Heart right ventricle (tissue), 16 donors: ENCODE measurements at places on chromosomes 12 and 14. TPM values are rescaled to one million over a fixed set of nuclear protein-coding genes. Genes with fewer than 3 reads are reported as not detected.
A peak's percentile ranks its signal among the peaks of the same experiment; 100 is the strongest.

DNA sequence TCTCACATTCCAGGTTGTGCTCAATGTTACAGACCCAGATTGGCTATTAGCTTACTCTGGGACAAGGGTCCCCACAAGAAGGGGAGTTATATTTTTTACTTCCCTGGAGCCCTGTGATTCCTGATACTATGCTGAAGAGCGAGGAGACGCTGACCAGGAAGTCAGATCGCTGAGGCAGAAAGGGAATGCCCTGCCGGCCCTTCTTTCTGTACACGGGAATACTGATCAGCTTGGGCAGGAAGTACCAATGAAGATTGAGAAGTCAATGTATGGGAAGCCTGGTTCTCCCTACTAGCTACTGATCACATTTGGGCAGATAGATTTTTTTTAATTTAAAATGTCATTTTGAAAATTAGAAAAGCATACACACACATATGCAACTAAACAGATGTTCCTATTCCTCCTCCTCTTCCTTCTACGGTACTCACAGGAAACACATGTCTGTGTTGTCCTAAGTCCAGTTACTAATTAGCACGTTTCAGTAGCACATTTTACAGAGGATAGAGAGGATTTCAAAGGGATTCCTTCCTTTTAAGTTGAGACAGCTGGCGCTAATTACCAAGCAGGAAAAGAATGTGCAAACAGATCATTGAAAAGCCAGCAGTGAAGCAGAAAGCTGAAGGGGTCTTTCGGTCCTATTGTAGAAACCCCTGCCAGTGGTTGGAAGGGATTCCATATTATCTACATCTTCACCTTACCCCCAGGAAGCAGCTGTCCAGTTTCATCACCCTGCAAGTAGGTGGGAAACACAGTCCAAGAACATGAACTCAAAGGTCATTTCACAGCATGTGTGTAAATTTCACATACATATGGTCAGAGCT is 292.4 kb downstream of the DUSP6 start:
- no peak for DNase-seq
- H3K36me3 ChIP-seq = no peaks in the 10 kb centered on the region
- H3K27ac ChIP-seq = no peak overlapping the region

DNA sequence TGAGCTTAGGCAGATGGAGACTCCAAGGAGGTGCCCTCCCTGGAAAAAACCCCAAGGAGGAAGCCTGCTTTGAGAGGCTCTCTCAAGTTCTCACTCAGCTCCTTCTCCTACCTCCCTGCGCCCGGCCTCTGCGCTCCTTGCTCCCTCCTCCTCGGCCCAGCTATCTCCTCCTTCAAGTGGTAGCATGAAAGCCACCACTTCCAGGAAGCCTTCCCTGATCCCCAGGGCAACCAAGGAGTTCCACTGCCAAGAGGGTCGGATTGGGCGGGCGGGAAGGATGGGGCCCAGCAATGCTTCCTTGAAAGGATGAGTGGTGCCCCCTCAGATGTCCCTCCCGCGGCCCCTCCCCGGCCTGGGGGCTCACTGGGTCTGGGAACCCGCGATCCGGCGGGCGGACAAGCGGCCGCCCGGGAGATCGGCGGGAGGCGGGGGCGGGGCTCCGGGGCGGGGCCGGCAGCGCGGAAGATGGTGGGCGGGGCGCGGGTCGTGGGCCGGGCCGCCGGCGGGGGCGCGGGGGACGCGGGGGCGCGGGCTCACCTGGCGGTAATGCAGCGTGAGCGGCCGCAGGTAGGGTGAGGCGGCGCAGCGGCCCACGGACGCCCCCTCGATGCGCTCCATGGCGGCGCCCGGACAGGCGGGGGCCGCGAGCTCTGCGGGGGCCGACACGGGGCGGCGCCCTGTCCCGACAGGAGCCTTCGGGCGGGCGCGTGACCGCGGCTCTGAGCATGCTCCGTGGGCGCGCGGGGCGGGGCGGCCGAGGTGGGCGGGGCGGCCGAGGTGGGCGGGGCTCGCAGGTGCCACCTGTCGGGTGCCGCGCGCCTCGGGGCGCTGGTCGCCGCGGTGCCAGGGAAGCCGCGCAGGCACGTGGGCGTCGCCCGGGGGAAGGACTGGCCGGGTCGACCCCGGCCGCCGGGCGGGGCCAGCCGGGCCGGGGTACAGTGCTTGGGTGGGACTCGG is at the start of gene NUDT14:
Gene NUDT14 (minus strand): TSS at position 721 of the 957 bp plus-strand sequence. CDS start 103 bp downstream, at position 618.
- H3K4me1 ChIP-seq = peaks cover 25% of the 10 kb centered on the region
- H3K4me3 ChIP-seq = peak within 1 kb of the TSS; percentile 60
- peak; percentile 77 for DNase-seq

GRCh38 chr12:87935216-87935615 is 94.0 kb downstream of the C12orf50 start:
- H3K4me1 ChIP-seq = no peaks in the 10 kb centered on the region
- H3K27me3 ChIP-seq = no peaks in the 10 kb centered on the region
- no peak for DNase-seq
- no peaks in the 10 kb centered on the region for H3K36me3 ChIP-seq
- H3K27ac ChIP-seq = no peak overlapping the region

DNA sequence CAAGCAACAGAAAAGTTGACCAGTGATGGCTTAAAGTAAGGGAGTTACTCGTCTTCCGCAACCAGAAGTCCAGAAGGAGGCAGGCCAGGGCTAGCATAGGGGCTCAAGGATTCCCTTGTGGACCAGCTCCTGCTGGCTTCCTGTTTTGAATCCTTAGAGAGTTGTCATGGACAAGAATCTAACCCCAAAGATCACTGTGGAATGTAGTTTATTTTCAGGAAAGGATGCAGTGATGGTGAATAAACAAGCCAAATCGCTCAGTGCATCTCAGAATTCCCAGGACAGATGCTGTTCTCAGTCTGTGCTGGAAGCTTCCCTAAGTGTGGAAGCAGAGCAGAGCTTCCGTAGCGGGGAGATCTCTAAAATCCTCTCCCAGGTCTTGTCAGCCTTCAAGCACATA is 311.3 kb downstream of the C12orf75 start:
- DNase-seq = peak; percentile 41
- no peaks in the 10 kb centered on the region for H3K4me1 ChIP-seq
- no peak overlapping the region for H3K4me3 ChIP-seq
- no peak overlapping the region for H3K27ac ChIP-seq
- H3K27me3 ChIP-seq = no peaks in the 10 kb centered on the region

DNA sequence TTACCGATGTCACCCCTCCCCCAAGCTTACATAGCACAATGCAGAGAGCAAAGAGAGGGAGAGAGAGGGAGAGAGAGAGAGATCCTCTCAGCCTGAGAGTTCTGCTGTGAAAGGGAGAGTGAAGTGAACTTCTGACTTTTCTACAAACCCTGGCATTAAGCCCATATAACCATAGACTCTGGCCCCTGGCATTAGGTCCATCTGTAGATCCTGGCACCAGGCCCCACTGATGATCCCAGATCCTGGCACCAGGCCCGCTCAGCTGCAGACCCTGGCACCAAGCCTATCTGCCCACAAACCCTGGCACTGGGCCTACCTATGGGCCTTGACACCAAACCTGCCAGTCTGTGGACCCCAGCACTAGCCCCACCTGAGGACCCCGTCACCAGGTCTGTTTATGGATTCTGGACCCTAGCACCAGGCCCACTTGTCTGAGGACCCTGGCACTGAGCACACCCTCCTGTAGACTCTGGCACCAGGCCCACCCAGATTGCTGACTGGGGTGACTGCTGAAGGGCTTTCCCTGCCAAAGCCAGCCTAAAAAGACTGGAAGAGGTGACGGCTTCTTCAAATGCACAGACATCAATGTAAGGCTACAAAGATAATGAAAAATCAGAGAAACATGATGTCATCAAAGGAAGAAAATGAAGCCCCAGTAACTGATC is 14.5 kb upstream of the KRT83 start:
- H3K27me3 ChIP-seq = no peaks in the 10 kb centered on the region
- DNase-seq = no peak
- no peak overlapping the region for H3K27ac ChIP-seq
- no peaks in the 10 kb centered on the region for H3K4me1 ChIP-seq
- no peak overlapping the region for H3K4me3 ChIP-seq
- no peaks in the 10 kb centered on the region for H3K36me3 ChIP-seq

DNA sequence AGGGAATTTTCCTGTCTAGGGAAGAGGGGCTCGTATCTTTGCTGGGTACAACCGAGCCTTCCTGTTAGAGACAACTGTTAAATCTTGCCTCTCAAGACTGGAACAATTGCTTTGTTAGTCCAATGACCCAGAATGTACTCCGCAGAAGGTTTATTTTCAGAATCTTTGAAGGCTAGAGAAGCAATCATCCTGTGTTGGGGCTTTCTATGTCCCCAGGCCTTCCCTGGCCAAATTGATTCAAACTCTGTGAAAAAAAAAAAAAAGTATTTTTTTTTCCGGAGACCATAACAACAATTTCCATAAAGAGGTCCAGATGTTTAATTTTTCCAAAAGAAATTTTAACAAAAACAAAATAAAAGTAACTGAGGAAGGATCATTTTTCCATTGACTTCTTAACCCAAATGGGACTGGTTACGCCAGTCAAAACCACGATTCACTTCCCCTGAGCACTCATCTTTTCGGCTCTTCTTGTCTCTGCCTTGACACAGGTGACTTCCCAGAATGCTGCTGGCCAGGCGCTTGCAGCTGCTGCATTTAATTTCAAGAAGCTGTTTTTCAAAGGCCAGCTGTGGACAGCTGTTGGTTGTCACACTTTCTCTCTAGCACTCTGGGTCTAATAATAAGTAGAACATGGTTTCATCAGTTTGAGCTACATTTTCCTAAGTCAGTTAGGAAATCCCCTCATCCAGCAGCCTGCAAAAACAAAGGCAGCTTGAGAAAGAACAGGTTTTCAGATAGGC is 81.6 kb upstream of the MANSC4 start:
- H3K27me3 ChIP-seq = no peaks in the 10 kb centered on the region
- H3K4me3 ChIP-seq = no peak overlapping the region
- H3K36me3 ChIP-seq = no peaks in the 10 kb centered on the region
- DNase-seq = peak; percentile 27

DNA sequence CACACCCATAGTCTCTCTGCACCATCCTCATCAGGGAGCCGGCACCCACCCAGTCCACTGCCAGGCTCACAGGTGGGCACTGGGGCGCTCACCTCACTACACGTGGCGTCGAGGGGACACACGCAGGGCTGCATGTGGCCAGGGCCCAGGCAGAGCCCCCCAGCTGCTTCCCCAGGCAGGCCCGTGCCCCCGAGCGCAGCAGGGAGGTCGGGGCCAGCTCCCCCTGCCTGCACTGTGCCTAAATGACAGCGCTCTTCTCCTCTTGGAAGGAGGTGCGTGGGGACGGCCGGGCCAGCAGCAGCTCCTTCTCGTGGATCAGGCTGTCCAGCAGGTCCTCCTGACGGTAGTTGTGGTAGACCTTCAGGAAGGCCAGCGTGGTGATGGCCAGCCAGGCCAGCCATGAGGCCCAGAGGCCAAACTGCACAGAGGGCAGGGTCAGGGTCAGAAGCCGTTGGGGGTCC is 11.3 kb downstream of the TMEM179 start:
- DNase-seq = peak; percentile 13
- H3K4me1 ChIP-seq = no peaks in the 10 kb centered on the region

GRCh38 chr14:79468486-79468885 is 742.8 kb downstream of the DIO2 start:
- H3K27ac ChIP-seq = no peak overlapping the region
- no peak for DNase-seq

DNA sequence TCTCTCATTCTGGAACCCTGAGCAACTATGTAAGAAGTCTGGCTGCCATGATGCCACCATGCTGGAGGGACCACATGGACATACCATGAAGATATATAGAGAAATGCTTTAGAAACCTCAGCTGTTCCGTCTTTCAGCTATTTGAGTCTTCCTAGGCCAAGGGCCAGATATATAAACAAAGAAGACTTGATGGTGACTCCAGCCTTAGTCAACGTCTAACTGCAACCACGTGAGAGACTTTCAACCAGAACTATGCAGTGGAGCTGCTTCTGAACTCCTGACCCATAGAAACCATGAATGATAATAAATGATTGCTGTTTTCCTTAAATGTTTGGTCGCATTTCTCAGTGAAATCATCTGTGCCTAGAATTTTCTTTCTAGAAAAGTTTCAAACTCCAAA is 20.0 kb upstream of the KITLG start:
- DNase-seq = no peak
- H3K27ac ChIP-seq = no peak overlapping the region
- H3K4me1 ChIP-seq = no peaks in the 10 kb centered on the region
- no peaks in the 10 kb centered on the region for H3K27me3 ChIP-seq

The LRTM2 gene
- not detected for polyA plus RNA-seq

The POTEG gene
- not detected for polyA plus RNA-seq

The TMEM119 gene
- 2.2 TPM for polyA plus RNA-seq

The MAPKAPK5 gene
- 22.6 TPM for polyA plus RNA-seq

The MYH6 gene
- 3,967 TPM for polyA plus RNA-seq

The TPH2 gene
- polyA plus RNA-seq = not detected

The TBX5 gene
- polyA plus RNA-seq = 30.2 TPM
